ENCODE measurements at places on chromosomes 4 and X.

DNA sequence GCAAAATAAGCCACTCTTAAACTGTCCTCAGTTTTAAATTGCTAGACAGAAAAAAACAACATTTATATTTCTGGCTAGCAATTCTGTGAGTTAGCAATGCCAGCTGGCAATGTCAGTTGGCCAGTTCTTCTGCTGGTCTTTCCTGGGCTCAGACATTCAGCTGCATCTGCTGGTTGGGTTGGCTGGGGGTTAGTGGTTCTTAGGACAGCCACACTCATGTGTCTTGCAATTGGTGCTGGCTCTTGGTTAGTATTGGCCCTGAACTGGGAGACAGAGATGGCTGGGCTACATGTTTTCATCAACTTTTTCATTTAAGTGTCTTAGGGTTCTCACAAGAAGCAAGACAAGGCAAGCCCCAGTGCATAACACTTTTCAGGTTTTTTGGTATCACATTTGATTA is 48.0 kb upstream of the PDLIM5 start:
- DNase-seq: no peak

GRCh38 chr4:84035568-84035967 is 463.5 kb downstream of the NKX6-1 start:
- DNase-seq: no peak

GRCh38 chrX:29231800-29232199 is 644.6 kb downstream of the IL1RAPL1 start:
- DNase-seq: no peak

DNA sequence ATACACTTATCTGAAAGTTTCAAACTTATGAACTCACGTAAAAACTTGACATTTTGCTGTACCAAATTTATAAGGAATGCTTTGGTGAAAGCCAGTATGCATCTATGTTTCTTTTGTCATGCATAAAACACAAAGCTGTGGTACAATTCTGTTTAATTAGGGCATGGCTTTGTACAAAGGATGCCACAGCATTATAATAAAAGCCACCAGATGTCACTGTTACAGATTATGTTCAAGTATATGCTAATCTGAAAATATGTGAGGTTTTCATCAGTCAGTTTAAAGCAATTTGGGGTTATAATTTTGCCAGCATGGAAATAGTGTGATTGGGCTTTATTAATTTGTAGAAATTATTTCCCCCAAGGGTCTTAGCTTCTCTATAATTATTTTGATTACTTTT is 69.0 kb downstream of the ATOH1 start:
- DNase-seq: no peak

GRCh38 chr4:5409972-5410618 is 298.3 kb downstream of the EVC2 start:
- no peak for DNase-seq
